AG08396 (cell line): ENCODE measurements at places on chromosomes 6 and 20.

GRCh38 chr6:6560909-6561308, 27.6 kb upstream of the LY86 start:
- no peak for DNase-seq

DNA sequence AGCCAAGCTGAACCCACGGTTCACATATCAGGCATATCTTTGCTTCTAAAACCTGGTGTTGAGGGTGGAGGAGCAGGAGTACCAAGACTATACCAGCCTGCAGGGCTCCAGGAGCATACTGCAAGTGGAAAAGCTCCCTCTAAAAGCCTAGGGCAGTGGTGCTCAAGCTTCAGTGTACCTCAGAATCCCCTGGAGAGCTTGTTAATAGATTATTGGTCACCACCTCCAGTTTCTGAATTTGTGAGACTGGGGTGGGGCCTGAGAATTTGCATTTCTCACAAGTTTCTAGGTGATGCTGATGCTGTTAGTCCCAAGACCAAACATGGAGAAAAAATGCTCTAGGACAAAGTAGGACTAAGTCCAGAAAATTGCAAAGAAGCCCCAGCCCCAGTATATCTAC, 65.4 kb downstream of the FILIP1 start:
- DNase-seq, result no peak

DNA sequence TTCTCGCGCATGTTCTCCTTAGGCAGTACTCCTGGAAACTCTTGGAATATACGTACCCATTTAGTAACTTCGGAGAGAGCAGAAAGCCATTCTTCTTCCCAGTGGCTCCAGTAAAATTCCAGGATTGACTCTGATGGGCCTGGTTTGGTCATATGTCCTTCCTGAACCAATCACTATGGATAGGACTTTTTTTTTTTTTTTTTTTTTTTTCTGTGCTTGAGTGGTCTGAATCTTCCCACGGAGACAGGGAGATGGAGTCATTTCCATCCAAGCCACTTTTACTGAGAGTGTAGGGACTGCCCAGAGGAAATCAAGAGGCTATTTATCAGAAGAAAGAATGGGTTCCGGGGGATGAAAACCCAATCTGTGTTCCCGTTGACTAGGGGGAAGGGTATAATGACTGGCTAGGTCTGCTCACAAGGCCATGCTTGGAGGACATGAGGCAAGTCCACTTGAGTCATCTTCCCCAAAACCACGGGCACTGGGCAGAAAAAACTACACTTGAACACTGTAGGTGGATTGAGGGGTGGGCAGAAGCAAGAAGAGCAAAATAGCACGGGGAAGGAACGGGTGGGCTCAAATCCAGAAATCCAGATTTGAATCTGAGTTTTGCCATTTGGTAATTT, 35.4 kb upstream of the MRPS18A start:
- DNase-seq, result no peak

GRCh38 chr20:21684671-21685070, 20.8 kb upstream of the PAX1 start:
- no peak for DNase-seq

DNA sequence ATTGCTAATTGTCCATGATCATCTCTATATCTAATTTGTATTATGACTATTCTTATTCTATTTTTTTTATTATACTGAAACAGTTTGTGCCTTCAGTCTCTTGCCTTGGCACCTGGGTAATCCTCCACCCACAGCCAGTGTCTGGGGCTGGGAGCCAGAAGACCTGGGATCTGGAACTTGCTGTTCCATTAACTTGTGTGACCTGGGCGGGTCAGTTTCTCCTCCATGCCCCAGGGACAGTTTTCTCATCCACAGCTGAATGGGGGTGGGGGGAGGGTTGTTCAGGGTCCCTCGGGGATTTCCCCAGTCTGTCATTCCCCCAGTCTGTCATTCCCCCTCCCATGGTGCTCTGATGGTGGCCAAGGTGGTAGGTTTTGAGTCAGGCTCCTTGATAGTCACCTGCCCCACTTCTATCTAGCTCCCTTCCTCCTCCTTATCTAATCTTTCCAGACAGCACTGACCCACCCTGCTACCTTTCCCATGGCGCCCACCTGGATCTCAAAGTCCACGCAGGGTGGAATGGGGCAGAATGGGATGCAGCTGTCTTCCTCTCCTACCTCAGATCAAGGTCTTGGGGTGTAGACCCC, 10.9 kb downstream of the ITPR3 start:
- DNase-seq, result no peak

- DNase-seq, result no peak
These were observed 2.7 kb upstream of the SLC35B2 start for GRCh38 chr6:44260011-44260410.
